ENCODE measurements at places on chromosomes 12 and 14.

- no peak for DNase-seq
Measured at GRCh38 chr12:76018111-76018510, 13.5 kb downstream of the PHLDA1 start.

- no peak for DNase-seq
Measured at GRCh38 chr12:113235976-113236375, 14.7 kb downstream of the TPCN1 start.

DNA sequence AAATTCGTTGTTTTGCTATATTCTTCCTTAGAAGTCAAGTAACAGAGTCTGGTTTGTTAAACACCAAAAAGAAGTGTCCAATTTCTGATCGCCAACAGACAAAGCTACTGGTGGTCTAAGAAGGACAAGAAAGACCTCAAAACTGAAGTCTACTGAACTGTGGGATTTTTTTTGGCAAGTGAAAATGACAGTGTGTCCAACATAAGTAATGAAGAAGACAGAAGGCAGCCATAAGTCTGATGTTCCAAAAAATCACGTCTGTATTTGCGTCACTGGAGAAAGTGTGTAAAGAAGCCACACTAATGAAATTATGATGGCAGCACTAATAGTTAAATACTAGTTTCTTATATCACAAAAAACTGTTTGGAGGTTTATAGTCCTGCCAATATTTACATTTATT, 32.6 kb downstream of the WASHC3 start:
- DNase-seq: no peak

- DNase-seq: no peak
Measured at GRCh38 chr14:59268011-59268410, 79.5 kb downstream of the DAAM1 start.

- no peak for DNase-seq
Measured at GRCh38 chr14:65959563-65960024, 526.6 kb upstream of the CCDC196 start.
